ENCODE measurements at places on chromosomes 3 and 15. TPM values are rescaled to one million over a fixed set of nuclear protein-coding genes. Genes with fewer than 3 reads are reported as not detected.

Gene PRC1
- 455 TPM for total RNA-seq

- no peak for DNase-seq
Observed at GRCh38 chr3:59731943-59732342, 682.1 kb upstream of the CFAP20DC start.

GRCh38 chr3:76438971-76439370, 600.9 kb upstream of the ROBO2 start:
- DNase-seq: no peak

DNA sequence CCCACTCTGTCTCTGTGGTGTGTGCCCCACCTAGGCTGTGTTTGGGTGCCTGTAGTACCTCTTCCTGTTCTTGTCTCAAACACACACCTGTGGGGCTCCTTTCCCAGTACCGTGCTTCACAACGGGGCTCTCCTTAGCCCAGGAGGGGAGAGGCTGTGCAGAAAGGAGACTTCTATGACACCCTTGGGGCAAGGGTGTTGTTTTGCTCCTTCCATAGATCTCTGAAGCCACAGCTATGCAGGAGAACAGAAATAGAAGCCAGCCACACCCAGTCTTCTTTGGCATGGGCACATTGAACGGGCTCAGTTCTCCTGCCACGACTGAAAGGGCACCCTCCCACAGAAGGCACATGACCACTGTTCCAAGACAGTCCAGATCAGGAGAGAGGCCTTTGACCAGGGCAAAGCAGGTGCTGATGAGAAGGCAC, 74.3 kb downstream of the LIPC start:
- no peak for DNase-seq

- DNase-seq: no peak
Observed at GRCh38 chr15:50487287-50487686, 59.2 kb downstream of the USP50 start.

- DNase-seq: no peak
Observed at GRCh38 chr3:18401300-18401961, 23.7 kb downstream of the SATB1 start.

GRCh38 chr15:83061680-83062079, 5.4 kb downstream of the BTBD1 start:
- no peak for DNase-seq

Gene ZNF620
- 0.69 TPM for total RNA-seq

DNA sequence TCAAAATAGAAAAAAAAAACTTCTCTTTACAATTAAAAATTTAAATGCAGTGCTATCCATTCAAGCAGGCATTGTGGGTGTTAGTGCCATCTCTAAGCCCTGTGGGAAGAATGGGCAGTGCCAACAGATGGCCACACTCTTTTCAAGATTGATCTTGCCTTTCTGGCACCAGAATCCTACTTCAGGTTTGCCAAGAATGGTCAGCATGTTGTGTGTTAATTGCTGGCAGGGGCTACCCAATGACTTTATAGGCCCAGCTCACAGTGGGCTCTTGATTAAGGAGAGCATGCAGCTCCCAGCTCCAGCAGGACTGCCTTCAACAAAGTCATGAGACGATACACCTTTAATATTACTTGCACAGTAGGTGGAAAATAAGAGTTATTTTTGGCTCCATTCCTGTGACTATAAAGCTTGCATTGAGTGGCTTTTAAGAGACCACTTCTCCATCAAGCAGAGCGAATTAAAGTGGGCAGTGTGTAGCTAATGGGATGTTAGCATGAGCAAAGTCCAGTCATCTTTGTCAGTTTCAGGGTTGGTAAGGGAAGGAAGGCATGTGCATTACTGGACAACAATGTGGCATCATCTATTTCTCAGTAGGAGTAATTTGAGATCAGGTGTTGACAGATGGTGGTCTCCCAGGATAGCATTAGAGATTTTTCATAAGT, 476.8 kb downstream of the C3orf38 start:
- DNase-seq: no peak

Gene TRPM1
- 0.08 TPM for total RNA-seq

DNA sequence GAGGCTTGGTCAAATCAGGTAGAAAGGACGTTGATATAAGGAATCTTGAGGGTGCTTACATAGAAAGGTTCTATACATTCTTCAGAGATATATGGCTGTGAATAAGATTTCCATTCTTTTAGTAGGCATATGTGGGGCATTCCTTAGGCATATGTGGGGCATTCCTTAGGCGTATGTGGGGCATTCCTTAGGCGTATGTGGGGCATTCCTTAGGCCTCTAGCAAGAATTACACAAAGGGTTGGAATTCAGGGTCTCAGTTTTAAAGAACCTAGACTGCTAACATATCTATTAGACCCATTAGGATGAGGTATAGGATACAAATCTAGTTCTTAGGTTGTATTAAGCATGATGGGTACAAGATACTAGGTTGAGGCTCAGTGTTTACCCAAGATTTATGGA, 607.8 kb downstream of the SI start:
- DNase-seq: no peak

Gene TUSC7
- total RNA-seq: not detected

GRCh38 chr3:197021231-197021630, 8.4 kb downstream of the MELTF start:
- DNase-seq: peak; percentile 44

Gene SYNPR
- total RNA-seq: not detected

DNA sequence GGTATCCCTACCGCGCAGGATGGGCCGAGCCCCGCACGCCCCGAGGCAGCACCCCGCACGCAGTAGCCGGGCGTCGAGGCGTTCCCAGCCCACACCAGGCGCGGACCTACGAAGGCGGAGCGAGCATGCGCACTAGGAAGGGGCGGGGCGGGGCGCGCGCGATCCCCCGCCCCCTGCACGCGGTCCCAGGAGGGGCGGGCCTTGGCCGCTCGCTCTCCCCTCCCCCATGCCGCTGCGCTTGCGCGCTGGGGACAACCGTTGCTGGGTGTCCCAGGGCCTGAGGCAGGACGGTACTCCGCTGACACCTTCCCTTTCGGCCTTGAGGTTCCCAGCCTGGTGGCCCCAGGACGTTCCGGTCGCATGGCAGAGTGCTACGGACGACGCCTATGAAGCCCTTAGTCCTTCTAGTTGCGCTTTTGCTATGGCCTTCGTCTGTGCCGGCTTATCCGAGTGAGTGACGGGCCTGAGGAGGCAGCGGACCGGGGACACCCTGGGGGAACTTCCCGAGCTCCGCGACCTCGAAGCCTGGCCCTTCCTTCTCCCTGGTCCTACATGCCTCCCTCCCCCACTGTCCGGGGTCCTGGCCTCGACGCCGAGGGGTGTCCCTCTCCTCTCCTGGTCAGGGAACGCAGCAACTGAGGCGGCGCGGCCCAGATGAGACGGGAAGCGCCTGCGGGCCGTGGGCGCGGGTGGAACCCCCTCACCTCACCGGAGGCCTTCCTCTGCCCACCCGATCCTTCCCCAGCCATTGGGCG, at the start of gene SPESP1:
TSS of gene SPESP1 (plus strand) at position 258 of the 755 bp plus-strand sequence. CDS start at position 387, 129 bp downstream.
- no peak for DNase-seq

Gene MYO5C
- 0.16 TPM for total RNA-seq

Gene CCR3
- total RNA-seq: 0.66 TPM

Gene GOLGA6L7
- not detected for total RNA-seq

- no peak for DNase-seq
Observed at GRCh38 chr15:39997031-39997430, 42.0 kb downstream of the SRP14 start.

Gene UBR1
- total RNA-seq: 39.2 TPM

- DNase-seq: no peak
Observed at GRCh38 chr3:119296727-119297122, 2.5 kb downstream of the ARHGAP31 start.

- no peak for DNase-seq
Observed at GRCh38 chr3:171255236-171255806, 204.9 kb downstream of the TNIK start.

- no peak for DNase-seq
Observed at GRCh38 chr15:43534897-43535296, 17.5 kb downstream of the MAP1A start.

DNA sequence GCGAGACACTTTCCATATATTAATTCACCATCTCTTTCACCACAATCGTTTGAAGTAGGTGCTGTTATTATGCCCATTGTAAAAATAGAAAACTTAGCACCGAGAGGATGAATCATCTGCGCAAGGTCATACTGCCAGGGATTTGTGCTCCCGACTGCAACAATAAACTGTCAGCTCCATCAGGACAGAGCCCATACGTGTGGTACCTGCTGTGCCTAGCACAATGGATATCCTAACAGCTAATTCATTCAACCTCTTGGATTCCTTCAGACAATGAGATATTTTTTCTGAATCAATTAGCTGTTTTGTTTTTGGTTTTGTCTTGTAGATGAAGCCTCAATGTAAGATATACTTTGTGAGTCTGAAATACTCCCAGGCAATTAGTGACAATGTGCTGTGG, 32.3 kb upstream of the PROK2 start:
- no peak for DNase-seq

DNA sequence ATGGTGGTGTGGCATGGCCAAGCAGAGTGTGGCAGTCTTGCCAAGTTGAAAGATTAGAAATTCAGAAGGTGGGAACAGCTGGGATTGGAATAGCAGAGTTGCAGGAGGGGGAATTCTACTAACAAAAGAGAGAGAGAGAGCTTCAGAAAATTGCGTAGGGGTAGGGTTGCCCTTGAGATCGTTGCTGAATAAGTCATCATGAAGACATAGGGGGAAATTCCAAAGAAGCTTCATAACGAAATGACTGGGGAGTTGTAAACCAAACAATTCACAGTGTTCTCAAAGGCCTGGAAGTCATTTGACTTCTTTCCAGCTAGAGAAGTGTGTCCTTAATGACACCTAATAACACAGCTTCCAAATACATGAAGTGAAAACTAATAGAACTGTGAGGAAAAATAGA, 26.3 kb upstream of the TIPARP start:
- no peak for DNase-seq

DNA sequence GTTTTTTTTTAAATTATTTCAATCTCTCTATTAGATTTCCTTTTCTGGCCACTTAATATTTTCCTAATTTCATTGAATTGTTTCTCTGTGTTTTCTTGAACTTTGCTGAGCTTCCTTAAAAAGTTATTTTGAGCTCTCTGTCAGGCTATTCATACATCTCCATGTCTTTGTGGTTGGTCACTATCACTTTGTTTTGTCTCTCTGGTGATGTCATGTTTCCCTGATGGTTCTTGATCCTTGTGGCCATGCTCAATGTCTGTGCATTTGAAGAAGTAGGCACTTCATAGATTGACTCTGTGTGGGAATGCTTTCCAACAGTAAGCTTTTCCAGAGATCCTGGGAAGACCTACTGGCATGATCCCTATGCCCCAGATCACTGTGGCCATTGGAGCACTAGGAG, 18.6 kb downstream of the CD200R1 start:
- DNase-seq: no peak

DNA sequence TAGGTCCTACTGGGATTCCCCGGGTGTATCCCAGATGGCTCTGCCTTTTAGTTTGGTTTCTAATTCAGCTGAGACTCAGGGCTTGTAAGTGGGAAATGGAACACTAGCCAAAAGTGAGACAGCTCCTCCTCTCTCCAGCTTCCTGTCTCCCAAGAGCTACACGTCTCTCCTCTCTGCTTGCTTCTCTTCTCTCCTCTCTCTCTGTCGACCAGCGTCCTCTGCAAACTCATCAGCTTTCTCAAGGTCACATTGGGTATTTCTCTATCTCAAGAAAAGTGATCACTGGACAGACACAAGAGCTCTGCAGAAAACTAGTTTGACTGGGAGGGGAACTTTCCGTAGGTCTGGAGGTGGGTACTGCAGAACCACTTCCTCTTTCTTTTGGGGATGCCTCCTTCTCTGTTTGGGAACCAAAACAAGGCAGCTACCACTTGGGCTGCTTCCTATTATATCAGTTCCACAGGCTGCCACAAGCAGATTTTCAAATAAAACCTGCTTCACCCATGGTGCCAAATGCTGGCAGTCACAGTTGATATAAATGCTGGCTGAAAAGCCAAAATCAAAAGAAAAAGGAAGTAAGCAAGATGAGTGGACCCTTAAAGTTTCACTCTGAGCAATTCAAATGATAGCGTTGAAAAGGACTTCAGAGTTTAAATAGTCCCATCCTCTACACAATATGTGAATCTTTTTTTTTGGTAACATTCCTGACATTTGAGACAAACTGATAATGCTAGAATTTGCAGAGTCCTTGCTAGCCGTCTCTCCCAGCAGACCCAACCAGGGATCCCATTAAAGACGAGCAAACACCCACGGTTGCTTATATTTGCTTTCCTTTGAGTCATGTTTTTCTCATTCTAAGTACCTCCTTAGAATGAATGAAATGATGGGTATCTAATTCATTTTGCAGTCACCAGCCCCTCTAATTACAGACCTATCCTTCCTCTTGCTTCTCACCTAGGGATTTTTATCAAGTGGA, 7.2 kb upstream of the DYNC1LI1 start:
- DNase-seq: no peak

- no peak for DNase-seq
Observed at GRCh38 chr3:194396859-194397756, 2.0 kb downstream of the GP5 start.

- DNase-seq: no peak
Observed at GRCh38 chr3:126025862-126026261, 56.9 kb downstream of the ROPN1B start.

- DNase-seq: no peak
Observed at GRCh38 chr3:165983284-165983683, 146.1 kb upstream of the BCHE start.

GRCh38 chr3:37967260-37967881, 23.2 kb upstream of the VILL start:
- peak; percentile 56 for DNase-seq

GRCh38 chr15:61517776-61518175, 288.7 kb upstream of the RORA start:
- no peak for DNase-seq

DNA sequence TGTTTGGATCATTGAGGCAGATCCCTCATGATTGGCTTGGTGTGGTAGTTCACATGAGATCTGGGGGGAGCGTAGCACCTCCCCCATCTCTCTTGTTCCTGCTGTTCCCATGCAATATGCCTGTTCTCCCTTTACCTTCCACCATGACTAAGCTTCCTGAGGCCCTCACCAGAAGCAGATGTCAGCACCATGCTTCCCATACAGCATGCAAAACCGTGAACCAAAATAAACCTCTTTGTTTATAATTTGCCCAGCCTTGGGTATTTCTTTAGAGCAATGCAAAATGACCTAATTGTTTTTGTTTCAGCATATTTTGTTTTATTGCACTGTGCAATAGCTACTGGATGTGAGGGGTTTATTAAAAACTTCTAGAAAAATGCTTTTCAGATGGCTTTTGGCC, 56.6 kb upstream of the CHST2 start:
- DNase-seq: peak; percentile 20

Measured in SJSA1 (cell line).